ENCODE measurements at places on chromosomes 13 and 19.

GRCh38 chr13:22880741-22881720 is 299.7 kb upstream of the SGCG start:
- DNase-seq = no peak

- DNase-seq = no peak
Measured at GRCh38 chr13:90302107-90302506, 1045.4 kb upstream of the MIR17HG start.

DNA sequence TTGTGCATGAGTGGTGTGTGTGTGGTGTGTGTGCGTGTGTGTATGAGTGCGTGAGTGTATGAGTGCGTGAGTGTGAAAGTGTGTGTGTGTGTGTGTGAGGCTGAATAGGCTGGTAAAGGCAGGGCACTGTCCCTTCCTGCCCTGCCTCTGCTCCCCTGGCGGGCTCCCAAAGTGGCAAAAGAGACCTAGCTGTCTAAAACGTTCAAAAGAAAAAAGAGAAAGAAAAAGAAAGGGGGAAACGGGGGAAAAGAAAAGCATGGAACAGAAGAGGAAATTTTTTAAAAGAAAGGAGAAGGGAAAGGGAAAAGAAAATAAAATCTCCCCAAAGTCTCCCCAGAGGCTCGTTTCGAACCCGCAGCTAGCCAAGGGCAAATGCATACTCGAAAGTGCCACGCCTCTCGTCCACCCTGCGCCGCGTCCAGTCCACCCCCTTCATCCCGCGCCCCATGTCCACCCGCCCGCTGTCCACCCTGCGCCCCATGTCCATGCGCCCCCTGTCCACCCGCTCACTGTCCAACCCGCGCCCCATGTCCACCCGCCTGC is 37.0 kb upstream of the FLT1 start:
- DNase-seq = no peak

DNA sequence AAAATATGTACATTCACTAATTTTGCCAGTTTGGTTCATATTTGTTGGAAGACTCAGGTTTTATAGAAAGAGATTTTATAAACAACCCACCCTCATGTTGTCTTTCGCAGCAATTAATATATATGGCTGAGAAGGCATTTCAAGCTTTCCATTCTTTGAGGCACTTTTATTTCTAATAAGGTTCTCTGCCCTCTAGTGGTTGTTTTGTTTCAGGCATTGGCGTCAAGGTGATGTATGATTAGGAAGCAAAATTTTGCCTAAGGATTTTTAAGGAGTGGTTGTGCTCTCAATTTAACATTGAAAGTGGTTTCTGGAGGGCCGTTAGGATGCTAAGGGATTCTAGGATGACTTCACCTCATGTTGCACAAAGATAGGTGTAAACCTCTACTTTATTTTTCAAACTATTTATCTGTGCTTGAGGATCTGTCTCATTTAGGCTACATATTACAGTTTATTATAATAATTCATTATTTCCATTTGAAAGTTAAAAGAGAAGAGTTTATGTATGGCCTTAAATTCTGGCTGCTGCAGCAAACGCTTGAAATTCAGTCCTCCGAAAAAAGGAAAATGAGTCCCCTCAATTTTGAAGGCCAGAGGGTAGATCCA is 35.9 kb downstream of the OXGR1 start:
- no peak for DNase-seq

- DNase-seq = no peak
Measured at GRCh38 chr19:873561-874041, 14.1 kb downstream of the CFD start.

DNA sequence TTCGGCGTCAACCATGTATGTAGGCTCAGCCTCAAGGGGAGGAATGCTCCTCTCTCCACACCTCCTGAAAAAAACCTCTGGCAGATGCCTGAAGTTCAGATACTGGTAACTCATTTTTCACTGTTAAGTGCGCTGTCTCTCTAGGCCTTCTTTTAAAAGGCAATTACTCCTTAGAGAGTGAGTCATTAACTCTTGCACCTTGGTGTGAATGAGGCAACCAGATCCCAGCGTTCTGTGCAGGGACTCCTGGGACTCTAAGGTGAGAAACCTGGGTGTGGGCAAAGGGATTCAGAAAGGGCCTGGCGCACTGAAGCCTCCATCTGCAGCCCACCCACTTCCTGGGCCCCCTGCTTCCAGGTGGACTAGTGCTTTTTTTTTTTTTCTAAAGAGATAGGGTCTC is 71.7 kb downstream of the SIAH3 start:
- no peak for DNase-seq

- no peak for DNase-seq
Measured at GRCh38 chr19:35264268-35265125, 4.3 kb upstream of the USF2 start.

DNA sequence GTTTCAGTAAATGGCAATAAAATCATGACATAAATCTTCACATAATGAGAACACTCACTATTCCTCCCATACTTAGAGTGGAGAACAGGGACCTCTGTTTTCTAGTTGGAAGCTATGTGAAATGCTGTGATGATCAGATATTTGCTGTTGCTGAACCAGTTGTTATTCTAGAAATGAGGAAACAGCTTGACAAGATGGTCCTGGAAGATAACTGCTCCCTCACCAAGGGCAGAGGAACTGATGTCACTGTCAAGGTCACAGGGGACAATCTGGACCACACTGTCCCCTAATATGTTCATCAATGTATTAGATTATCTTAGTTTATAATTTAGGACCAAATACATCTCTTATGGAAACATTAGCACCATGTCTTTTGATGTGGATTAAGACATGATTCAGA is 1173.3 kb downstream of the PCDH17 start:
- DNase-seq = no peak

GRCh38 chr13:47555235-47555634 is 445.8 kb downstream of the SUCLA2 start:
- no peak for DNase-seq

GRCh38 chr19:35216833-35217648 is 11.5 kb downstream of the FAM187B start:
- DNase-seq = no peak

DNA sequence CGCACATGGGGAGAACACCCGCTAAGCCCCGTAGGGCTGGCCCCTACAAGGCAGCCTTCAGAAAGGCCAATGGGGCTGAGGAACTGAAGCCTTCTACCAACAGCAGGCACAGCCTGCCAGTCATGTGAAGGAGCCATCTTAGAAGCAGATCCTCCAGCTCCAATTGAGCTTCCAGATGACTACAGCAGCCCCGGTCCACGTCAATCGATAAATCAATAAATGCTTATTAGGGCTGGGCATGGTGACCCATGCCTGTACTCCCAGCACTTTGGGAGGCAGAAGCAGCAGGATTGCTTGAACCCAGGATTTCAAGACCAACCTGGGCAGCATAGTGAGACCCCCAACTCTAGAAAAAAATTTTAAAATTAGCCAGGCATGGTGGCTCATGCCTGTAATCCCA is 23.0 kb downstream of the TEX101 start:
- no peak for DNase-seq

DNA sequence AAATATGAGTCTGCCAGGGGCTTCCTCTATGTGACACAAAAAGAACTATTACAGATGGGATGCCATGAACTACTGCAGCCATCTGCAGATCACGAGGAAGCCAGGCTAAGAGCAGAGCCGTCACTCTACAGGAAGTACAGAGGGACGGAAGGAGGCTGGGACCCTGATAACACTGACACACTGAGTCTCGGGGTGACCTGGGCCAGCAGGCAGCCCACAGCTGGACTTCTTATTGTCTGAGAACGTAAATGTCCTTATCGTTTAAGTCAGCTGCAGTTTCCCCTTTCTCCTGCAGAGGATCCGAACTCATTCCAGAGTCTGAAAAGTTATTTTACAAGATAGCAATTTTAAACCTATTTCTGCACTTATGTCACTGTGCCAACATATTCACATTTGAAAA is 20.7 kb downstream of the PARP4 start:
- no peak for DNase-seq

GRCh38 chr13:77868717-77869116 is 49.9 kb downstream of the EDNRB start:
- no peak for DNase-seq

DNA sequence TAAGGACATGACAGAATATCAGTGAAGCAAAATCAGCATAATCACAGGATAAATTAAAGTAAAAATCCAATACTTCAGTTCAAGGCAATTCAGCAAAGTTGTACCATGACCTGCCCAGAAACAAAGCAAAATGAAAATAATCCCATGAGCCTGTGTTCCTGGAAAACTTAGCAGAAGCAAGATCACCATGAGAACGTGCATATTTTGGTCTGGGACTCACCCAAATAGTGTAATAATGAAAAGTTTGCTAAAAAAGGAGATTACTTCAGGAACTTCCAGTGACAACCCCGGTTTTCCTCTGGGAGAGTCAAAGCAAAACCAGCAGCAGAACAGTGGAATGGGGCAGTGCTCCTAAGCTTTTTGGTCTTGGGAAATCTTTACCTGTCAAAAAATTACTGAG is 14.9 kb upstream of the RPL21 start:
- DNase-seq = no peak

GRCh38 chr13:45895881-45896280 is 44.3 kb upstream of the SIAH3 start:
- no peak for DNase-seq

- no peak for DNase-seq
Measured at GRCh38 chr19:1758959-1759903, 5.9 kb downstream of the ONECUT3 start.

DNA sequence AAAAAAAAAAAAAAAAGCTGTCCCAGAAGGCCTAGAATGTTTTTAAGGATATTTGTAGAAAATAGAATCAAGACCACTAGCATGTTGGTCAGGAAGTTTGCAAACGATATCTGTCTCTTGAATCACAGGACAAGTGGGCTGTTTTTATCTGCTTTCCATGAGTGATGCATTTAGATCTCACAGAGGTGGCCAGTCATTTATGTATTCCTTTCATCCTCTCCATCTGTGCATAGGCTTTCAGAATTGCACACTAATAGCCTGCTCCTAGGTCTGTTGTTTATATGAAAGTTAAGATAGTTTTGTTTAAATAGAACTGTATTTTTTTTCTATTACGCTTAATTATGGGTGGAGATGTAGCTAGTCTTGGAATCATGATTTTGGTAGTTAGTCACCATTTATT is 289.5 kb downstream of the SHISA2 start:
- no peak for DNase-seq

Data from stimulated activated CD4-positive, alpha-beta T cell treated with anti-CD3 and anti-CD28 coated beads, Interleukin-1b, Interleukin-23, amount 100 ng/mL, for 1 hour (primary cell).